CD4-positive, alpha-beta T cell treated with Interleukin-12 subunit alpha and Interleukin-12 subunit beta, for 1 hour (primary cell): ENCODE measurements at places on chromosomes 12 and 14.

GRCh38 chr14:91027561-91027960 is 32.9 kb downstream of the RPS6KA5 start:
- DNase-seq: no peak

- DNase-seq: no peak
These were observed 727.6 kb downstream of the VRK1 start for GRCh38 chr14:97524589-97525319.

GRCh38 chr14:45261209-45261608 is 8.2 kb upstream of the MIS18BP1 start:
- no peak for DNase-seq

DNA sequence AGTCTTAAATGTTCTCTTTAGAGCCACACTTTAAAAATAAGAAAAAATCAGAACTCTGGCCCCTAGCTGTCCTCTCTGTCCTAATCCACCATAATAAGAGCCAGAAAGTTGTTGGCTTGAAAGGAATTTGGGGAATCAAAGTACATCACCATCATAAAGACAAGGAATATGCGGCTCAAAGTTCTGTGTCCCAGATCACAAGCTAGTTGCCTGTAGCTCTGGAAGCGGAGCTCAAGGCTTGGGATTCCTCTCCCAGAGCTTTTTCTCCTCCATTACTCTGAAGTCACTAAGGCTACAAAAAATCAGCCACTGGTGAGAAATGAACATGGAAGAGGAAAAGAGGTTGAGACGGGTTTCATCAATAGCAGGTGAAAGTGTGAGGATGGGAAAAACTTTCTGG is 6.4 kb downstream of the DPF3 start:
- no peak for DNase-seq
